ENCODE measurements at places on chromosomes 3 and 15.

GRCh38 chr3:143848704-143849103, 436 bp upstream of the SLC9A9 start:
- DNase-seq, result no peak

DNA sequence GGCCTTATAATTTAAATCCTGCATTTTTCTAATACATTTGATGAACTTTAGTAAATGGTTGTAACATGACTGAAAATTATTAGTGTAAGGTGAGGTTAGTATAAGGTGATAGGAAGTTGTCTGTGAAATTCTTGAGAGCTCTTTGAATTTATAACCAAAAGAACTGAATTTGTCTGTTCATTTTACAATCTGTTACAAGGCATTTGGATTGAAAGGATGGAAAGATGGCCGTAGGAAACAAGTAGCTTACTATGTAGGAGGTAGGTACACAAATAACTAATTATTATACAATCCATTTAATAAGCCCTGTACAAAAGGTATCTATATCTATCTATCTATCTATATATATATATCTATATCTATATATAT, 6.6 kb downstream of the DIPK2A start:
- DNase-seq, result no peak

- no peak for DNase-seq
Observed at GRCh38 chr15:72912121-72912520, 128.6 kb upstream of the ADPGK start.

- DNase-seq, result no peak
Observed at GRCh38 chr3:120281261-120281660, 3.8 kb downstream of the GPR156 start.

DNA sequence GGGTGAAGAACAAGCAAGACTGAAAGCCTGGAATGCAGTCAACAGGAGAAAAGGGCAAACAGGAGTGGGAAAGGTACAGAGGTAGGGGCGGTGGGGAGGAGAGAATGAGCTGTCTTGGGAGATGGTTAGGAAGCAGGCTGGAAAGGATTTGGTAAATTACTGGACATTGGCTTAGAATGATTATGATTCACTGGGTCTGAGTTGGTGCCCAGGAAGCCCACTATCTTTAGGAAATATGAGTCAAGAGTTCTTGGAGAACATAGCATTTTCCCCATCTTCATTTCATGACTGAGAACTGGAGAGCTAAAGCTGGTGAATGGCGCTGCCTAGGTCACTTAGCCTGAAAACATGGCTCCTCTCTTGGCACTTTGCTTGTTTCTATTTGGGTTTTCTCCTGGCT, 74.7 kb upstream of the C3orf80 start:
- no peak for DNase-seq
